ENCODE measurements at places on chromosomes 2 and 18.

- DNase-seq: no peak
Observed at GRCh38 chr2:391696-392095, 103.8 kb upstream of the ALKAL2 start.

GRCh38 chr2:215793747-215794595, 219.4 kb downstream of the MREG start:
- DNase-seq: no peak

GRCh38 chr2:188307850-188308283, 16.2 kb downstream of the GULP1 start:
- DNase-seq: no peak

- DNase-seq: no peak
Observed at GRCh38 chr2:70471129-70471528, 82.5 kb downstream of the TGFA start.

- DNase-seq: no peak
Observed at GRCh38 chr18:36162981-36163380, 24.3 kb upstream of the MOCOS start.

DNA sequence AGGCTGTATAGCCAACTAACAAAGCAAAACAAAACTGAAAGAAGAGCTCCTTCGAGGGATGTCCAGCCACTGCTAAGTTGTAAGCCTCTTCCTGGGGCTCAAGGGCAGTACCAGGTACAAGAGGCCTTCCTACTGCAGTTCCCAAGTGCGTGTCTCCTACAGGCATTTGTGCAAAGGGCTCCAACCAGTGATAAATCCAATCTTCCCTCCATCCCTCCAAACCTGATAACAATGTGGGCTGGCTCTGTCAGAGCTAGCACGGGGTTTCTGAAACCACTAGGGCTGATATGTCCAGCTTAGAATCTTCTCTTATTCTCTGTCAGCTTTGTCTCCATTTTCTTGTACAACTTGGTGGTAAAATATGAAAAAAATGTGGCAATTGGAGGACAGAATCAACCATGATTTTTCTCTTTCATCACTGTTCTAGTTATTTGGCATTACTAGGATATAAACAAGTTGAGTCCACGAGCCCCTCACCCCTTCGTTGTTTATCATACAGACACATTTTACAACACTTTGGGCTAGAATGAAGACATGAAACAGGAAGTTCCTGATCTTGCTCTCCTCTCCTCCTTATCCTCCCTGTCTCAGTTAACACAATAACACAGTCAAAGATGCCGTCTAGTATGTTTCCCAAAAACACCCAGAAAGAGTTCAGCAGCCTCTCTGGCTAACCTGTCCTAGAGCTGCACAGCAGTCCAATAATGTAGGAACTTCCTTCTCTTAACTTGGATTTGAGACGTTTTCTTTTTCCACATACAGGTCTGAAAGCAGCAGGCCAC, 35.4 kb upstream of the WIPF1 start:
- no peak for DNase-seq

GRCh38 chr2:173766537-173767289, 198.5 kb downstream of the SP3 start:
- no peak for DNase-seq

Measured in activated naive CD4-positive, alpha-beta T cell (primary cell).